Kasumi-1 (cell line): ENCODE measurements at places on chromosomes 4 and X.

- DNase-seq = no peak
Measured at GRCh38 chr4:181957088-181957487, 286.1 kb upstream of the TENM3 start.

GRCh38 chrX:114087543-114087942, 496.3 kb upstream of the HTR2C start:
- DNase-seq = no peak

- peak; percentile 41 for DNase-seq
Measured at GRCh38 chr4:151407466-151408379, 1.3 kb upstream of the FHIP1A start.

DNA sequence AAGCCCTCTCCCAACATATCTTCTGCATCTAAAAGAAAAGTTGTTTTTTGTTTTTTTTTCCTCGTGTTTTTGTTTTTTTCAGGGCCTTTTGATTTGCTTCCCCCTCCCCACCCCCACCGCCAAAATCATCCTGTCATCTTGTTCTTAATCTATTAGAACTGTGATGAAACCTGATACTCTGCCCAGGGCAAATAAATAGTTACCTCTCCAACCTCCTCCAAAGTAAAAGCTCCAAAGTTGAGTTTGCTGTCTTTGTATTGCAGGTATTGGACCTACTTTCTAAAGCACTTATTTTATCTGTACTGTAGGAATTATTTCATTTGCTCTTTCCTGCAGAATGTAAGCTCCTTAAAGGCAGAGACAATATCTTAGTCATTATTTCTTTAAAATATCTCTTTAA, 172.9 kb downstream of the SOWAHB start:
- no peak for DNase-seq

DNA sequence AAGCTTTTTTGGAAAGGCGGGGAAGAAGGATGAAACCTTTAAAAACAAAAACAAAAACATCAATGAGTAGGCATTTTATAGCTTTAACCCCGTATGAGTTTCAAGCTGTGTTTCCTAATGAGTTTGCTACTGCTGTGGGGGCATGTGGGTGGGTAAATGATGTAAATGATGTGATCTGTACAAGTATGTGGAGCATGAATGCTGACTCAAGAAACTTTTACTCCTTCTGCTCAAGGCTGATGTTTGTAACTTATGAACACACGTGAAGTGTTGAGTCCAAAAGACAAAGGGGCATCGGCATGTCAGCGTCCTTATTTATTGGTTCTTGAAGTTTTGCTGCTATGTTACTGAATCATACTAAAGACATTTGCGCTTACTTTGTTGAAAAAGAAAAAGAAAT, 76.9 kb downstream of the CLCN4 start:
- DNase-seq = no peak

- DNase-seq = no peak
Measured at GRCh38 chrX:5774446-5774845, 454.2 kb downstream of the NLGN4X start.

DNA sequence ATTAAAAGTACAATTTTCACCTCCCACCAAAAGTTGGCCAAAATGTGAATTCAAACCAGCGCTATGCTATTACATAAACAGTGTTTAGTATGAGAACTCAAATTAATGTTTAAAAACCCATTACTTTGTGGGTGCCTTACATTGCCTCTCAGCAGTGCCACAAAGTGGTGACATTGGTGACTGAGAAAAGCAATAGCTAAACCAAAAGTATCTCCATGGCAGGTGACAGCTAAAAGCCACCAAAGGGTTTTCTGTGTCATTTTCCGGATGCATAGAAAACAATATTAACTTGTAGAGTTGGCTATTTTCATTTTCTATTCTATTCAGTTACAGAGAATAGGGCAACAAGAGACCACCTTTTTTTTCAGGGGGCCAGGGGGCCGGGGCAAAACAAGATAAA, 261.2 kb downstream of the MAPK10 start:
- no peak for DNase-seq

- DNase-seq = no peak
Measured at GRCh38 chr4:189832528-189832927, 108.1 kb upstream of the FRG1 start.

- no peak for DNase-seq
Measured at GRCh38 chr4:90979556-90979955, 852.4 kb downstream of the CCSER1 start.

DNA sequence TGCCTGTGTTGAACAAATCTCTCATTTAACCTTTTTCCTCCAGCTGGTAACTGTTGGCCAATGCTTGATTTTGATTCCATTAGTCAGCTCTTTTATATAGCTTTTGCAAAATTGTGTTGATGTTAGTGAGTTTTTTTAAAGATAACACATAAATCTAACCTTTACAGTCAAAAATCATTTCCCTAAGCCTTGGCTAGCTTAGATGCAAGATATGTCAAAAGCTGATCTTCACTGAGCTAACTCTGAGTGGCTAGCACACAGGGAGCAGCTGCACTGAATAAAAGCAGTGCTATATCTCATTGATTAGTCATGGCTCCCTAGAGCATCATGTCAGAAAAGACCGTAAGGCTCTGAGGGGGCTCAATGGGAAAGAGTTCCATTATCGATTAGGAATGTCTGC, 78.7 kb downstream of the PPARGC1A start:
- DNase-seq = no peak

DNA sequence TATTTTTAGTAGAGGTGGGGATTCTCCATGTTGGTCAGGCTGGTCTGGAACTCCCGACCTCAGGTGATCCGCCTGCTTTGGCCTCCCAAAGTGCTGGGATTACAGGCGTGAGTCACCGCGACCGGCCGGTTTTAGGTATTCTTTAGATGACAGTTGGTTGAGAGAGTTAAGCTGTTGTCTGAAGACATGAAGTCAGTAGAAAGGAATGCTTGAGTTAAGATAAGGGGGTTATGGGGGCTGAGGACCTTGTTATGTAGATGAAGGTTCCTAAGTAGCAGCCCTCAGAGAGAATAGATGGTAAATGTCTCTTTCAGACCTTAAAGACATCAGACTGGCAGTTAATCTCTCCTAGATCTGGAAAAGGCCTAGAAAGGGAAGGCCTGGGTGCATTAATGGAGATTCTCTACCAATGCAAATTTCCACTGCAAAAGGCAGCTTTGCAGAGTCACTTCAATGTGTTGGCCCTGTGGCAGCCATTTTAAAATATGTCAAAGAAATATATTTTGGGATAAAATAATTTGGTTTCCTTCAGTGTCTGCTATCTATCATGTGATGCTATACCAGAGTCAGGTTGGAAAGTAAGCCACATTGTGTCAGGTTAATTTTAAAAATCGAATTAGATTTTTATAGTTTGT, 6.4 kb upstream of the ZNF674 start:
- DNase-seq = no peak

- DNase-seq = no peak
Measured at GRCh38 chr4:166341992-166342391, 469.0 kb downstream of the TLL1 start.

GRCh38 chr4:184154199-184154598, 63.5 kb downstream of the ENPP6 start:
- no peak for DNase-seq

DNA sequence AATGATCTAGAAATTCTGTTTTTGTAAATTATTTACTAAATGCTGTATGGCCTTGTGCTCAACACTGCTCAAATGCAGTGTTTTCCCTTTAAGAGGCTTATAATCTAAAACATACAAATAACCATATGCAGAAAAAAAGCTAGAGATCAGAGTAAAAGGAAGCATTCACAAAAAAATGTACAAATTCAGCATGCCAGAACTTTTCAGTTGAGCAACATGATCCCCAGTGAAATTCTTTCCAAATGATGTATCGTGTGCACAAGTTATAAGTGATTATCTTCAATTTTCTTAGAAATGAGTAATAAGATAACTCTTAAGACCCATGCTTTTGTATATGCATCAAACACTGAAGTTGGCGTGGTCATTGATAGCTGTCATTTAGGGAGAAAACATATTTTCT, 5.0 kb downstream of the GPC3 start:
- no peak for DNase-seq

- no peak for DNase-seq
Measured at GRCh38 chr4:140004549-140004895, 149.5 kb downstream of the MAML3 start.

DNA sequence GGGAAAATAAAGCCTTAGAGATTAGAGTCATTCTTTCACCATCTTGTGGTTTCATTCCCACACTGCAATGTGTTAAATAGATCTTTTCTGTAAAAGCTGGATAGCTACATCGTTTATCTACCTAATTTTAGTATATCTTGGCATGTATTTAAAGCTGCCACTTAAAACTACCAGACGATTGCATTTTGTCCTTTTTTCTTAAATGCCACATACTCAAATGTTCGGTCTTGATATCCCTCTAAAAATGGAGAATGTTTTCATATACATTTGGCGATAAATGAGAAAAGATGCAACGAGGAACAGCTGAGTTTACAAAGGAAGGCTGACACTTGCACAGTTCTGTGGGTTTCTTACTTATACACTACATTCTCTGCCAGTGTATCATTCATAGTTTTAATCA, 148.3 kb downstream of the CENPC start:
- DNase-seq = no peak

- DNase-seq = no peak
Measured at GRCh38 chrX:74423289-74423998, 2.2 kb downstream of the SLC16A2 start.

DNA sequence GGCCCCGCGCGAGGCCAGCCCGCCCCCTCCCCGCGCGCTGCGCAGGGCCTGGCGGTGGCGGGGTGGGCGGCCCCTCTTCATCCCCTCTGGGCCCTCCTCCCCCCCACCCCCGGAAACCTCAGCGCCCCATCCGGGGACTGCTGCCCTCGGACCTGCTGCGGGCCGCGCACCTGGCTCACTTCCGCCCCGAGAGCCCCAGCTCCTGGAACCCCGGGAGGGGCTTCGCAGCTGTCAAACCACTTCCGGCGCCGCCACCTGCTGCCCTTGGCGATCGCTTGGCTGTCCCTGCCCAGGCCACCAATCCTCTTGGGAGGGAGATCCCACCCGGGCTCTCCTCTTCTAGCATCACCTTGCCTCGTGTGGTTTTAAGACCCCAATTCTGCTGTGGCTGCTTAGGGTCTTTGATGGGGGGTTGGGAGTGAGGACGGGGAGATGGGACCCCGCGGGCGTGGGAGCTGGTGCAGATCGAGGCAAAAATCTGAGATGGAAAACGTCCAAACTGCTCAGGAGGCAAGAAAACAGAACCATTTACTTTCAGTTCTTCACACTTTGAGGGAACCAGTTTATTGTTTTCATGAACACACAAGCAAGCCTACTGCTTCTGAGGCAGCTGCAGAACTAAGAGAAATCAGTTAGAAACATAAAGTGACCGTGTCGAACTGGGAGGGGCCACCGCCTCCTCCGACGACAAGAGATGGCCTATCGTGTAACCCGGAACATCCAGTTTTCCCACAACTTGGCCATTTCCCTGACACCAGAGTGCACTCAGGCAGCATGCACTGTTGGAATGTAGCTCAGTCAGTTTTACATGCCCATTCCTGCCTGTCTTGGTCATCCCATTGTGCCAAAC, 754 bp downstream of the MTMR1 start:
- DNase-seq = no peak

GRCh38 chr4:85018983-85019382, 52.5 kb upstream of the WDFY3 start:
- DNase-seq = no peak
